Lower lobe of right lung (tissue), 2 donors: ENCODE measurements at places on chromosomes 7 and 10. TPM values are rescaled to one million over a fixed set of nuclear protein-coding genes. Genes with fewer than 3 reads are reported as not detected.

SAMD9 gene
- 24.3 TPM for total RNA-seq

DNA sequence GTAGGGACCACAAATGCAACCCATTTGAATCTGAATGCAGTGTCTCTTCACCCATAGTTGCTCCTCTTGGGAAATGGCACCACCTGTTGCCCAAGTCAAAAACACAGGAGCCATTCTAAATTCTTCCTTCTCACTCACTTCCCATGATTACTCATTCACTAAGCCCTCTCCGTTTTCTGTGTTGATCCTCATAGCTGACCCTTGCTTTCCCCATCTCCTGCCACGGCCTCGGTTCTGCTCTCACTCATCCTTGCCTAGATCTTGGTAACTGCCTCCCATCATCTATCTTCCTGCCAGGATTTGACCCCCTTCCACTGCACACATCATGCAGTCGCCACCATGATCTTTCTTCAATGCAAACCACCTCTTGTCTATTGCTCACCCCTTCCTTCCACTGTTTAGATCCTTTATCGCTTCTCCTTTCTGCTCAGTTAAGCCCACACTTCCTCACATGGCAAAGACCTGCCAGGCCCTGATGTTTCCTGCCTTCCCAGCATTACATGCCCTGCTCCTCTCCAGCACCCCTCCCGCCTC, 19.0 kb upstream of the CPN1 start:
- H3K4me1 ChIP-seq: no peaks in the 10 kb centered on the region
- H3K27me3 ChIP-seq: peaks cover 7% of the 10 kb centered on the region
- no peak overlapping the region for H3K27ac ChIP-seq
- no peak overlapping the region for H3K4me3 ChIP-seq

- no peaks in the 10 kb centered on the region for H3K27me3 ChIP-seq
- DNase-seq: no peak
- peaks cover 14% of the 10 kb centered on the region for H3K4me1 ChIP-seq
- no peak overlapping the region for H3K4me3 ChIP-seq
- peaks cover 98% of the 10 kb centered on the region for H3K36me3 ChIP-seq
These were observed 73.2 kb downstream of the SPDYE5 start for GRCh38 chr7:75565132-75565837.

DNA sequence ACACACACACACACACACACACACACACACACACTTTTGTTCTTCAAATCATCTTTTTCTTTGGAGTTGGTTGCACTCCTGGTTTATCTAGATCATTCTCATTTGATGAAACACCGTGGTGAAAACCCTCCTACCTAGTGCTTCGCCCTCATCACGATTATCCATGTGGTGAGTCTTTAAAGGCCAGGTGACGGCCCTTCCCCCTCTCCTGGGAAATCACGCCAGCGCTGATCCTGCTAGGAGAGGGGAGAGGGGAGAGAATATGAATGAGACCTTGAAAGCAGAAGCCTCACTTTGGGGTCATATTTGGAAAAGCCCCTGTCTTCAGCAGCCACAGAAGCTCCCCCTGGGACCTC, 103.9 kb upstream of the LRRC4 start:
- peaks cover 21% of the 10 kb centered on the region for H3K4me1 ChIP-seq
- no peak for DNase-seq
- H3K27ac ChIP-seq: no peak overlapping the region
- peak overlapping the region; percentile 64 for H3K4me3 ChIP-seq
- no peaks in the 10 kb centered on the region for H3K36me3 ChIP-seq

GRCh38 chr10:131943021-131943814, 38.5 kb downstream of the BNIP3 start:
- peaks cover 93% of the 10 kb centered on the region for H3K36me3 ChIP-seq
- H3K4me3 ChIP-seq: no peak overlapping the region

DNA sequence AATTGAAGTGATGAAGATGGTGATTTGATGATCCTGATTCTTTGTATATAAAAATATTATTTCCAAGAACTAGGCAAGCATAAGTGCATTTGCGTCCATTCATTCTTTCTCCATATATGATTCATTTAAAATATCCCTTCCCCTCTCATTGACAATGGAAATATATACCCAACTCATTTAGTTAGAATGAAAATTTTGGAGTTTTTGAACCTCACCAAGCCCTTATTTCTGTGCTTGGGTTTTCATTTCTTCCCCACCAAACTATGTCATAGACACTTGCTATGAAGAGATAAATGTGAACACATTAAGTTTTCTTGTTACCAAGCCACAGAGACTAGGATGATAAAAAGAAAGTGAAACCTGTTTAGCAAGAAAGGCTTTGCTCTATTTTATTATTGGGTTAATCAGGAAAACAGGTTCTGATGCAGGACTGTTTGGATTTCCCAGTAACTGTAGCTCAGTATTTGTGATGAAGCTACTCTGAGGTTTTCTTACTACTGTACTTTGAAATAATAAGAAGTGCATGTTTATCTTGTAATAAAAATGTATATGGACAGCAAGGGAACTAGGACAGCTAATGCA, 68.3 kb downstream of the ITGB1 start:
- no peaks in the 10 kb centered on the region for H3K4me1 ChIP-seq
- no peak overlapping the region for H3K27ac ChIP-seq
- H3K27me3 ChIP-seq: no peaks in the 10 kb centered on the region
- H3K4me3 ChIP-seq: no peak overlapping the region
- DNase-seq: no peak

GRCh38 chr7:135879233-135879632, 97.9 kb downstream of the MTPN start:
- H3K27me3 ChIP-seq: no peaks in the 10 kb centered on the region
- H3K4me3 ChIP-seq: no peak overlapping the region
- no peak for DNase-seq
- no peaks in the 10 kb centered on the region for H3K4me1 ChIP-seq
- H3K36me3 ChIP-seq: no peaks in the 10 kb centered on the region

- DNase-seq: no peak
- no peaks in the 10 kb centered on the region for H3K27me3 ChIP-seq
- no peak overlapping the region for H3K27ac ChIP-seq
- H3K4me1 ChIP-seq: no peaks in the 10 kb centered on the region
- no peak overlapping the region for H3K4me3 ChIP-seq
These were observed 331.3 kb downstream of the PHTF2 start for GRCh38 chr7:78129865-78130264.

DNA sequence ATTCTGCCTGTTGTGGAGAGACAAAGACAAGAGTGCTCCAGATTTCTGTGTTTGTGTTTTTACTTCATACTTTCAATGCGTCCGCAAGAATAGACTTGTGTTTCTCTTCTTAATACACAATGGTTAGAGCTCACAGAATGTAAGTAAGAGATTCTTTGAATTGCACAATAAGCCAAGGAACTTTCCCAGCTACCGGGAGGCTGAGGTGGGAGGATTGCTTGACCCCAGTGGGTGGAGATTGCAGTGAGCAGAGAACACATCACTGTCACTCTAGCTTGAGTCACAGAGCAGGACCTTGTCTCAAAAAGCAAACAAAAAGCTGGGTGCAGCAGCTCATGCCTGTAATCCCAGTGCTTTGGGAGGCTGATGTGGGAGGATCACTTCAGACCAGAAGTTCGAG, 250.7 kb upstream of the MYO3A start:
- no peaks in the 10 kb centered on the region for H3K27me3 ChIP-seq
- H3K4me3 ChIP-seq: no peak overlapping the region
- DNase-seq: no peak
- no peak overlapping the region for H3K27ac ChIP-seq
- H3K4me1 ChIP-seq: no peaks in the 10 kb centered on the region
- no peaks in the 10 kb centered on the region for H3K36me3 ChIP-seq

DNA sequence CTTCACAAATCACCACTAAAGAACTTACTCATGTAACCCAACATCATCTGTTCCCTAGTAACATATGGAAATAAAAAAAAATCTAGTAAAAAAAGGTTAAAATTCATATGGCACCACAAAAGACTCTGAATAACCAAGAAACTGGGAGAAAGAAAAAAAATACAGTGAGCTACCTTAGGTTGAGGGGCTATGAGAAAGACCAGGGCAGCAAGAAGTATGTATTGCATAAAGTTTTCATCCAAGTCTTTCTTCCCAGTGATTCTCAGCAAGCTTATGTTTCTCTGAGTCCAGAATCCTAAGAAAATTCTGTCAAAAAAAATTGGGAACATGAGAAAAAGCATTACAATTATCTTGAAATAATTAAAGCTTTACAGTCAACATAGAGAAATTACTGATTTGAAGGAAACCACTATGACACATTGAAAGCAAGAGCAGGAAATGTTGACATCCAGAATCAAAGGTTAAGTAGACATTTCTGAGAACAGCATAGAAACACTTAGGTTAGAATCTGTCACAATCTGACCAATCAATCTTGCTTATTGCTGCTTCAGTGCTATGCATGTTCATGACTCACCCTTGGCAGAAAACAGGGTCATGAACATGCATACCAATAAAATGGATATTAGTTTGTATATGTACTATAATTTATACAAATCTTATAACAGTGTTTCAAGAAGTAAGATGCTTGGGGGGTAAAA, 494.0 kb upstream of the POT1 start:
- no peaks in the 10 kb centered on the region for H3K27me3 ChIP-seq
- no peak for DNase-seq
- H3K36me3 ChIP-seq: no peaks in the 10 kb centered on the region
- H3K27ac ChIP-seq: no peak overlapping the region
- no peaks in the 10 kb centered on the region for H3K4me1 ChIP-seq
- H3K4me3 ChIP-seq: no peak overlapping the region

- H3K27ac ChIP-seq: no peak overlapping the region
- H3K4me1 ChIP-seq: no peaks in the 10 kb centered on the region
- no peak overlapping the region for H3K4me3 ChIP-seq
- no peak for DNase-seq
- no peaks in the 10 kb centered on the region for H3K27me3 ChIP-seq
- no peaks in the 10 kb centered on the region for H3K36me3 ChIP-seq
These were observed 190.1 kb upstream of the SLC26A5 start for GRCh38 chr7:103636153-103636552.

DNA sequence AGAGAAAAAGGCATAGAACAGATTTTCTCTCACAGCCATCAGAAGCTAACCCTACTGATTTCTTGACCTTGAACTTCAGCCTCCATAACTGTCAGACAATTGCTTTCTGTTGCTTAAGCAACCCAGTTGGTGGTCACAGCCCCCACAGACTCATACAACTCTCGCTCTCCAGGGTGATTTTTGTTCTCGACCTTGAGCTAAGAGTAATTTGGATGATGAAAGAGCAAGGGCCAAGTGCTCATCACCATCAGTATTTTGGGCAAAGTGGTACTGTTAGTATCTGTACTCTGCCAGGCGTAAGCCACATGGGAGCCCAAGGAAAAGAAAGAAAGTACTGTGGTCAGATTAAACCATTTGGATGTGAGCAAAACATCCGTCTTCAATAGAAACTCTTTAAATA, 81.9 kb downstream of the AOAH start:
- H3K4me1 ChIP-seq: no peaks in the 10 kb centered on the region
- H3K27ac ChIP-seq: no peak overlapping the region
- no peaks in the 10 kb centered on the region for H3K27me3 ChIP-seq
- no peak overlapping the region for H3K4me3 ChIP-seq
- no peaks in the 10 kb centered on the region for H3K36me3 ChIP-seq

GRCh38 chr7:159000859-159001435, 143.7 kb downstream of the VIPR2 start:
- no peaks in the 10 kb centered on the region for H3K4me1 ChIP-seq
- H3K27ac ChIP-seq: no peak overlapping the region
- H3K36me3 ChIP-seq: no peaks in the 10 kb centered on the region
- no peak for DNase-seq
- no peak overlapping the region for H3K4me3 ChIP-seq

GRCh38 chr10:125820701-125821100, 2.4 kb downstream of the UROS start:
- H3K4me3 ChIP-seq: no peak overlapping the region
- peaks cover 5% of the 10 kb centered on the region for H3K36me3 ChIP-seq
- H3K4me1 ChIP-seq: peaks cover 29% of the 10 kb centered on the region
- no peaks in the 10 kb centered on the region for H3K27me3 ChIP-seq
- DNase-seq: no peak
- no peak overlapping the region for H3K27ac ChIP-seq

DNA sequence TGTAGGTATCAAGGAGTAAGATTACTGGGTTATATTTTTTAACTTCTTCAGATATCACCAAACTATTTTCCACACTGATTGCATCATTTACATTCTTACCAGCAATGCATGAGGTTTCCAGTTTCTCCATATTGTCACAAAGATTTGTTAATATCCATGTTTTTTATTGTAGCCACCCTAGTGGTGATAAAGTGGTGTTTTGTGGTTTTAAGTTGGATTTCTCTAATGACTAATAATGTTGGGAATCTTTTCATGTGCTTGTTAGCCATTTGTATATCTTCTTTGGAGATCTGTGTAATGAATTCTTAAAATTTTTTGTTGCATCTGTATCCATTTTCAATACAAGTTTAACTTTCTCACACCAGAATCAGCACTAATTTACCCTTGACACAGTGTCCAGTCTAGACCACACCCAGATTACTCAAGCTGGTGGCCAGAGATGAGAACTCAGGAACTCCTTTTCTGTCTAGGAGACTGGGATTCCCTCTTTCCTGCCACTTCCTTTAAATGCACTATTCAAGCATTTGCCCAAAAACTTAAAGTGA, 67.0 kb upstream of the PLXDC2 start:
- no peaks in the 10 kb centered on the region for H3K4me1 ChIP-seq
- H3K36me3 ChIP-seq: no peaks in the 10 kb centered on the region
- H3K27ac ChIP-seq: no peak overlapping the region

DNA sequence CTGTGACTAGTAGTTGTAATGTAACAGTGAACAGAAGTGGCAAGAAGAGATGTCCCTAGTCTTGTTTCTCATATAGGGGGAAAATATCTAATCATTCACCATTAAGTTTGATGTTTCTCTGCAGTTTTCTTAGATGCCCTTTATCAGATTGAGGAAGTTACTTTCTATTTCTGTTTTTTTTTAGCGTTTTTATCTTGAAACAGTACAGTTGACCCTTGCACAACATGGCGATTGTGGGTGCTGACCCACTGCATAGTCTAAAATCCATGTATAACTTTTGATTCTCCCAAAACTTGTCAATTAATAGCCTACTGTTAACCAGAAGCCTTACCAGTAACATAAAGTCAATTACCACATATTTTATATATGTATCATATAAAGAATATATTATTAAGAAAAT, 192.0 kb downstream of the ADK start:
- no peaks in the 10 kb centered on the region for H3K4me1 ChIP-seq
- no peak overlapping the region for H3K27ac ChIP-seq
- DNase-seq: no peak
- no peak overlapping the region for H3K4me3 ChIP-seq

DNA sequence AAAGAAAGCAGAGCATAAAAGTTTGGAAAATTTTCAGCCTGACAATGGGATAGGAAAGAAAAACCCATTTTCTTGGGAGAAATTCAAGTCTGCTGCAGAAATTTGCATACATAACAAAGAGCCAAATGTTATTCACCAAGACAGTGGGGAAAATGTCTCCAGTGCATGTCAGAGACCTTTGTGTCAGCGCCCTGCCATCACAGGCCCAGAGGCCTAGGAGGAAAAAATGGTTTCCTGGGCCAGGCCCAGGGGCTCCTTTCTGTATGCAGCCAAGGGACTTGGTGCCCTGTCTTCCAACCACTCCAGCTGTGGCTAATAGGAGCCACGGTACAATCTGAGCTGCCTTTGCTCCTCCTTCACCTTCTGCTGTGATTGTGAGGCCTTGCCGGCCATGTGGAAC, 189.1 kb upstream of the PITRM1 start:
- H3K27ac ChIP-seq: no peak overlapping the region
- no peaks in the 10 kb centered on the region for H3K27me3 ChIP-seq
- no peaks in the 10 kb centered on the region for H3K4me1 ChIP-seq
- DNase-seq: no peak
- no peaks in the 10 kb centered on the region for H3K36me3 ChIP-seq
